Naive thymus-derived CD8-positive, alpha-beta T cell (primary cell): ENCODE measurements at places on chromosomes 3 and 15.

GRCh38 chr3:120163026-120163425, 68.8 kb upstream of the GSK3B start:
- no peak for DNase-seq

GRCh38 chr3:84943379-84943778, 15.4 kb upstream of the CADM2 start:
- no peak for DNase-seq

GRCh38 chr3:186882881-186883685, 40.6 kb downstream of the ADIPOQ start:
- DNase-seq: no peak

DNA sequence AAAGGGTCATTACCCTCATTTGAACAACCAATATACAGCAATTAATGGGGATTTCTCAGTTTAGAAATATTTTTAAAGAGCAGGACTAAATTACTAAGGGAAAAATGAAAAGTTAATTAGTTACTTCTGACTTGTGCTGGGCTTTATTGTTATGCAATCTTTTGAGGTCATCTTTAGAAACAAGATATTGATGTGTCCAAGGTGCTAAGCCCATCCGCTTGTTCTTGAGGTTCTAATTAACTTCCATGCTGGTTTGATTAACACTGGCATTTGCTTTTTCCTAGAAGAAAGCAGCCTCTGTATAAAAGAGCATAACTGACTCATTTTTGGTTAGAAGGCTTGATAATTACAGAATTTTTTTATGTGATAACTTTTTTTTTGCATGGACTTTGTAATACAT, 256.5 kb upstream of the AGTR1 start:
- DNase-seq: no peak

- no peak for DNase-seq
Measured at GRCh38 chr3:10981961-10982360, 10.6 kb upstream of the SLC6A1 start.

- DNase-seq: no peak
Measured at GRCh38 chr3:34837848-34838741, 801.2 kb upstream of the ARPP21 start.
